DMS79 (cell line): ENCODE measurements at places on chromosomes 2 and 18.

DNA sequence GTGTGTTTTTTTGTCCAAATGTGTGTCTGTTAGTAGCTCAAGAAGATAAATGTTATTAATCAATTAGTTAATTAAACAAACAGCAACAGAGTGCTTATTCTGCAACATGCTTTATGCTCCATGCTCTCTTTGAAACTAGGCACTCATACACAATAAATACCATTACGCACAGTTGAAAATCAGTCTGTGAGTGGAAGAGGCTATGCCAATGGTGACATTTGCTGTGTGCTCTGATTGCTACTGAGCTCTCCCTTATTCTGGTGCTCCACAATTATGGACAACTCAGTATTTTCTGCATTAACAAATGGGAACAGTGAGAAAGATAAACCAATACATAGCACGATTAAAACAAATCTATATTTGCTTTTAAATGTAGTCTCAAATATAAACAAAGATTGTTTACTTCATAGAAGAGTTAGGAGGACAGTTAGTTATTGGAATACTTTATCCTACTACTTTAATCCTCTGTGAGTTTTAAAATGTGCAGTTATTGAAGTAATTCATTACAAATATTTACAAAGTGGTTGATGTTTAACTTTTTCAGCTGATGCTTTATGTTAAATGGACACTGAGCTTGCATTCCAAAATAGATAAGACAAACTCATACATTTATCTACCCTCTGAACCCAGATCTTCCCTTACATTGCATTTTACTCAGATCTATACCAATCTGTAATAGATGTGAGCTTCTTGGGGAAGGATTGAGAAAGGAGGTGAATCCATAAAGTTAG lies 55.3 kb downstream of the NXPH2 start:
- DNase-seq = no peak

DNA sequence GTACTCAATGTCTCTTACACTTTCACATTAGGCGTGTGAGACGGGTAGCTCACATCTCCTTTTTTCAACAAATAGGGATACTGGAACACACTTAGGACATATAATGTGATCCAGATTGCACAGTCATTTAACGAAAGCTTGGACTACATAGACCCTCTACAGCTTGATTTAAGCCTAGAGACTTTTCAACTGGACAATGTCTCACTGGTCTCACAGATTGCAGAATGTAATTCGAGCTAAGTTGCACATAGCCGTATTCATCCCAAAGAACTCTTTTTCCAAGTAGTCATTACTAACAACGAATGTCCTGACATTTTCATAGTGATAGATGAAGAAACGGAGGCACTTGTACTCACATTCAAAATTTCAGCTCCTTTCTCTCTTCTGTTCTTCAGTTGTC lies 612.1 kb downstream of the ZEB2 start:
- DNase-seq = no peak

- DNase-seq = no peak
These were observed 55.5 kb downstream of the MAP4K4 start for GRCh38 chr2:101752716-101753616.

DNA sequence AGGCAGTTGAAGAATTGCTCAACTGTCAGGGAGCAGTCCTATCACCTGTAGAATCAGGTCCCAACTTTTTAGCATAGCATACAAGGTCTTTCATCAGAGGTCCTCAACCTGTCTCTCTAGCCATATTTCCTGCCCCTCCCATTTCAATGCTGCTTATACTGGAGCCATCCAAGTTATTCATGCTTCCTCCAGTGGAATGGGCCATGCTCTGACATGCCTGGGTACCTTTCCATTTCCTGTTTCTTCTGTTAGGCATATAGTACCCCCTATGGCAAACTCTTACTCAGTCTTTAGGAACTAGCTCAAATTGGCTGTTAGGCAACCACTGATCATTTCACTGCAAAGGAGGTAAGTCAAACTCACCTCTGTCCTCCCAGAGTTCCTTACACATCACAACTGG lies 51.0 kb upstream of the ABCA12 start:
- no peak for DNase-seq

DNA sequence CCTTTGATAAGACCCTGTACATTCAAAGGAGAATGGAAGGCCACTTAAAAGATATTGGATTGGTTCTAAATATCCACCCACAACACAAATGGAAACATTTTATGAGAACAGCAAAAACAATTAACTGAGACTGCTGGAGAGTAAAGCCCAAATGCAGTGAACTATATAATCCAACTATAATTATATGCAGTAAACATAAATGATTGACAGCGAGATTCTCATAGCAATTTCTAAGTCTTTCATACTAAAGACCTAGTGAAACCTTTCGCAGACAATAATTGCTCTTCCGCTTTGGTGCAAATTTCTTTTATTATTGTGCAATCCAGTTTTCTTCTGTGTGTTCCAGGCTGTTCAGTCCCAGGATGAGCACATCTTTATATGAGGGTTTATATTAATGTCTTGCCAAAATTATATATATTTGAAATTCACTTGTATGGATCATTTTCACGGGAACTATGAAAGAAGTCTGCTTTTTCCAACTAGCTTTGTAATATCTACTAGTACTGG lies 190.9 kb downstream of the ST6GAL2 start:
- DNase-seq = no peak
